ENCODE measurements at places on chromosomes 5 and 9. TPM values are rescaled to one million over a fixed set of nuclear protein-coding genes. Genes with fewer than 3 reads are reported as not detected.

DNA sequence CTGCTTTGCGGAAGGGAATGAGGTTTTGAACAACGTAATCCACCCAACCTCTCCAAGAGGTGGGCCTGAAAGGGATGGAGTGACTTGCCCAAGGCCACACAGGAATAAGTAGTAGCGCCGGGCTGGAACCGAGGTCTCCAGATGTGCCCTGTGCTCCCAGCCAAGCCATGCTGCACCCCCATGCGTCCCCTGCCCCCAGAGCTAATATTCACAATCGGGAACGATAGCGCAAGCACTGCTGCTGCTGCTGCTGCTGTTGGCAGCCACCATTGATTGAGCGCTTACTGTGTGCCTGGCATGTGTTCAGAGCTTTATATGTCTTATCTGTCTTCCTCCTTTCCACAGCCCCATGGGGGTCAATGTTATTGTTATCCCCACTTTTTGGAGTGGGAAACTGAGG, 43.9 kb downstream of the AMBP start:
- no peak for DNase-seq

DNA sequence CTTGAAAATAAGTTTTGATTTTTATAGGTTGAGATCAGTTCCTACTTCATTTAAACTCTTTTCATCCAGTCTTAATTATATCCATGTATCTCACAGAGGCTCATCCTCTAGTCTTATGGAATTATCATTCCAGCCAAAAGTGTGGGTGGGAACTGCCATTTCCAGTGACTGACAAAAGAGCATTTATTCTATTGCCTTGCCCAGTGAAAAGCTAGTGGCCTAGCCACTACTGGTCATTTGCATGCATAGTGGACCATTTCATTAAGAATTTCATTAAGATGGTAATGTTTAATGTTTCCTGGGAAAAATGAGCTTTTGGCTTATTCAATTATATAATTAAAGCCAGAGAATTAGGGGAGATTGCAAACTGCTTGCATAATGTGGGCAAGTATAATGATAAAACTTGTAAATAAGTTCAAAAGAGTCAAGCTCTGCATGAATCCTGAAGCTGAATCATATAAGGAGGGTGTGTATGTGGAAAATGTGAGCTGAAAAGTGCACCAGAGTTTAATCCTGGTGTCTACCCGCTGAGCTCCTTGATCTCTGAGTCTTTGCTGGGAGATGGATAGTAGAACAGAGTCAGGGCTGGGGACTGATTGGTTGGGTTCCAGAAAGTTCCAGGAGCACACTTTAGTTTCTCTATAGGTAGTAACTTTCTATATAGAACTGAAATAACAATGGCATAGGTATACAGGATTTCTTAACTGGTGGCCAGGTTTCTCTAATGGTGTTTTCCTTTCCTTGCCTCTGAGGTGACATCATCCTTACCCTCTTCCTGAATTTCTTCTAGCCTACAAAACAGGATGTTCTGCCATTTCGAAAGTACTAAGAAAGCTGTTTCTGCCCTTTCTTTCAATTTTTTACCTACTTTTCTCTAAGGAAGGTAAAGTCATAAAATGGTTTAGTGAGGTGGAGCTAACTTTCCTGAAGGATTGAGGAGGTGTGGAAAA, 78.5 kb downstream of the KIF4B start:
- DNase-seq: no peak

Gene KIF20A
- 0.40 TPM for total RNA-seq

DNA sequence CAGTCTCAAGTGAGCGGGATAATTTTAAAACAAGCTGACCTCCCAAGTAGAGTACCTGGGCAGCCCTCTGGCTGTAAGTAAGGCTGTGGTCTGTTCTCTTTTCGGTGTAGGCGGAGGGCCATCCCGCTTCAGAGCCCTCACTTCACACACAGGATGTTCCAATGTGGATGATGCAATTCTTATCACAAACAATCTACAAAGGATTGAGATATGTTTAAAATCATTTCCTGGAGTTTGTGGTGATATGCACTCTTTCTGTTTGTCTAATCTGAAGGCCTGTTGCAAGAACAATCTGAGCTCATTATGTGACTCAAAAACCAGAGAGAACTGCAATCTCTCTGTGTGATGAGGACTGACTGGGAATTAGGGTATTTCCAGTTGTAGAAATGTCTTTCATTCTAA, 42.5 kb downstream of the ITGA2 start:
- no peak for DNase-seq

Gene GGTA1
- not detected for total RNA-seq

DNA sequence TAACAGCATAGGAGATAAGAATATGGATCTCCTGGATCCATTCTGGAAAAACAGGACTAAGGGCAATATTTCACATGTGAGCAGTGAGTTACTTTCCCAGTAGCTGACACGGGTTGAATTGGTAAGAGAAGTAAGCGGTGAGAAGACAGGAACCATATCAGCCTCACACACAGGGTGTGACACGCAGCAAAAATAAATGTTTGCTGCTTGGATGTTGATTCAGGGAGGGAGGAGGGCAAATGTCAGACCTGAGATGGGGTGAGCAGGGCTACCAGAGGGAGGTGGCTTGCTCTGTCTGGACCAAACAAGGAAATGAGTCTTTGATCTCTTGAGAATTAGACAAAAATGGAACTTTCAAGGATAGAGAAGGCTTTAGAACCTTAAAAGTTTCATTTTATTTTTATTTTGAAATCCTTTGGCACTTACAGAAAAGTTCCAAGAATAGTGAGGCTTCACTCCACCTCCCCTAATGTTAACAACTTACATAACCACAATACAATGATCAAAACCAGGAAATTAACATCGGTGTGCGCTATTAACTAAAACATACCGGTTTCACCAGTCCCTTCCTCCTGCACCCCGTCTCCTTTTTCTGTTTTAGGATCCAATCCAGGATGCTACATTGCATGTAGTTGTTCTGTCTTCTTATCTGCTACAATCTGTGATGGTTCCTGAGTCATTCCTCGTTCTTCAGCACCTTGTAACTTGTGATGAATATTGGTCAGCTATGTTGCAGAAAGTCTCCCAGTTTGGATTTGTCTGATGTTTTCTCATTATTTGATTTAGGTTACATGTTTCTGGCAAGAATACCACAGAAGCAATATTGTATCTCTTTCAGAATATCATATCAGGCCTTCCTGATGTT, 20.5 kb upstream of the ARHGEF28 start:
- DNase-seq: no peak

DNA sequence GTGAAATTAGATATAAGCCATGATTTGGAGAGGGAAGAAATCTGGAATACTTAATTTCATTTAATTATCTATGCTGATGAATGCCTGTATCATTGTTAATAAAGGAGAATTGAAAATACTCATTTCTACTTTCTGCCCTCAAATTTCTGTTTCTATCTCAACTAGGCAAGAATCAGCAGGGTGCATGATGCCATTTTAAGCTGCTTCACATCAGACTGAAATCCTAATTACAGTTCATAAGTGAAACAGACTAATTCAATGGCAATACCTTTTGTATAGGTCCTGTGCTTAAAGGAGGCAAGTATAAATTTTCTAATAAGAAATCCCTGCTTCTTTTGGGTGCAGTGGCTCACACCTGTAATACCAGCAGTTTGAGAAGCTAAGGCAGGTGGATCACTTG, 22.3 kb upstream of the TAL2 start:
- DNase-seq: no peak

DNA sequence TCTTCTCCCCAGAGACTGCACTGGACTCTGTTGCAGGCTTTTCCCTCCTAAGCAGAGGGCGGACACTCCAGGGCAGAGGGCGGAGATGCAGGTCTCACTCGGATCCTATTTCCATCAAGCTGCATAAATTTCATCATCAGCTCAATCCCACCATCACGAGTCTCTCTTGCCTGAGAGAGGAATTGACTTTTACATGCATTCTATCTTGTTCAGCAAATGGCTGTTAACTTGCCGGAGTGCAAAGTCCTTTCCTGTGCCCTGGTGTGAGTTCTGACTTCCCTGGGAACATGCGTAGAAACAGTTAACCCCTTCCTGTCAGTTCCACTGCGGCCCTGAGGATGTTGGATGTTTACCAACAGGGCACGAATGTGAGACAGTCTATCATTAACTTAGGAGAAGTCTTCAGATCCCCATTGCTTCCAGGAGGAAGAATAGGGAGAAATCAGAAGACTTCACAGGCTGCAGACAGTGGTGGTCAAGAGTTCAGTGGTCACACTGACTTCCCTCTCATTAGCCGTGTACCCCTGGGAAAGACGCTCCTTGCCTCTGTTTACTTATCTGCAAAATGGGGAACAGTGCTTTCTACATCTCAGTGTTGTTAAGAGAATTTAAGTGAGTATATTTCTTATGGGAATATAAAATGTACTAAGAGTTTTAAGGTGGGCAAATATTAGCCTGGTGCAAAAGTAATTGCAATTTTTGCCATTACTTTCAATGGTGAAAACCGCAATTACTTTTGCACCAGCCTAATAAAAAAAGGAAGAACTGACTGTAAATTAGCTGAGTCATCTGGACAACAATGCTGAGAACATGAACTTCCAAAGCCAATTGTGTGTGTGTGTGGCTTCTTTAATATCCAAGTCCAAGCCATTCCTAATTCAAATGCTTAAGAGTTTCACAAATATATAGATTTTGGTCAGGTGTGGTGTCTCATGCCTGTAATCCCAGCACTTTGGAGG, 248.0 kb downstream of the DRD1 start:
- DNase-seq: no peak

DNA sequence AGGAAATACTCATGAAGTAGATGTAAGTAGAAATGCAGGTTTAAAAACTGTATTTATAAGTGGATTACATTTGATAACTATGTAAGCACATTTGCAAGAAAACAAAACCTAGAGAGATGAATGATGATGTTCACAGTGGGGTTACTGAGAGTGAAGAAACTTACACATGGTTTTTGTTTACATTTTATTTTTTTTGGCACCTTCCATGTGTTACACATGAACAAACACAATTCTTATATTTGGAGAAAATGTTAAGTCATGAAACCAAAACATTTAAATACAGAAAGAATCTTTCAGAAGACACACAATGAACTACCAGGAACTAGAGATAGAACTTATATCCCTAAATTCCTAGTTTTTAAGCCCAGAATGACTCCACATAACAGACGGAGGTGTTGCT, 51.5 kb upstream of the SPATA31E1 start:
- no peak for DNase-seq

Gene TEX48
- not detected for total RNA-seq

Gene PTGER4
- total RNA-seq: 66.3 TPM

DNA sequence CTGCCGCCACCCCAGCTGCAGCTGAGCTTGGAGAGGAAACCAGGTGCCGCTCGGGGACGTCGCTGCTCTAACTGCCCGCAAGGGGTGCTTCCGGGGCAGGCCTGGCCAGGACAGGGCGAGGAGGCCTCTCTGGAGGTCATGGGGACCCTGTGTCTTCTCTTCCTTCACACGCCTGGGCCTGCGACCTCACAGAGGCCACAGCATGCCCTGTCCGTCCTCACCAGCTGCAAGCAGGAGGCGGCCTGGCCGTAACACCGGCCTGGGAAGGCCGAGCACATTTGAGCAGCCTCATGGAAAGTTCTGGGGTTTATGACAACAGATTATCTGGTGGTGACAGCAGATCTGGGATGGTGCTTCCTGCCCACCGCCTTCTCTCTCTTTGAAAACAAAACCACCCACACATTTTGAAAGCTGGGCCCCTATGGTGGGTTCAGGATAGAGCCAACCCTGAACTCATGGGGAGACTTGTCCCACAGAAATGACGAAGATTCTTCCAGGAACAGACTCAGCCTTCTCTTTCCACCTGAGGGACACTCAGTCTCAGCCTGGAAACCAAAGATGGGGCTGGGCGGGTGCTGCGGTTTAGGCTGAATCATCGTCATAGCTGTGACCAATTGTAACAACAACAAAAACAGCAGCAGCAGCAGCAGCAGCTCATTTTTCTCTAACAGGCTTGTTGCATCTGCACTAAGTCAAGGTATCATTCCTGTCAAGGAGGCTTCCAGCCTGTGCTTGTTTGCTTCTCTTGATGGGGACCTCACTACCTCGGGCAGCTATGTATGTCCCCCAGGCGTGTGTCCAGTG, 99.6 kb upstream of the RAPGEF1 start:
- no peak for DNase-seq

DNA sequence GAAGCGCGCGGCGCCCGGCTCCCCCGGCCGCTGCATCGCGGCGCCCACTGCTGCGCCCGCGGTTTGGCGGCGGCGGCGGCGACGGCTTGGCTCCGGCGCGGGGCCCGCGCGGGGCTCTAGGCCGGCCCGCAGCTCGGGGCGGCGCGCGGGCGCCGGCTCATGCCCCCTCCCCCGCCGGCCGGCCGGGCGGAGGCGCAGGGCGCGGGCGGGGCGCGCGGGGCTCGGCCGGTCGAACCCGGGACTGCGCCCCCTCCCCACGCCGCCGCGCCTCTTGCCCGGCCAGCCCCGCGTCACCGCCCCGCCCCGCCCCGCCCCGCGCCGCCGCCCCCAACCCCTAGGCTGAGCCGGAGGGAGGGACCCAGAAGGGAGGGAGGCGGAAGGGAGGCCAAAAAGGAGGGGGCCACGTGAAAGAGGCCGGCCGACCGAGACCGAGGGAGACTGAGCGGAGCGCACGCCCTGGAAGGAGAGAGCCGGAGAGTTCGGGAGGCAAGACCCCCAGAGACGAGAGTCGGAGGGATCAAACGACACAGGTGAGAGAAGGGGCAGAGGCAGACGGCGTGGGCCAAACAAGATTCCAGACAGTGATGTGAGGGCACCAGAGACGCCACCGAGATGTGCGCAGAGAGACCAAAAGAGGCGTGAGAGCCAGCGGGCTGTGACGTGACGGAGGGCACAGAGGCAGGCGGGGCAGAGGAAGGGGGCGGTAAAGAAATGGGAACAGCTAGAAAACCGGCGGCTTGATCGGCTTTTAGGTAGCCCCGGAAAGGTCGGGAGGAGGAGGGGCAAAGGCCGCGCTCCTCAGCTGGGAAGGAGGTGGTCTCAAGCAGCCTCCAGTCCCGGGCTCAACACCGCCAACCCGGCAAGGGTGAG, at the start of gene BARX1:
Gene BARX1, minus strand, starts transcription at position 245 of the 870 bp plus-strand sequence. Its CDS starts 209 bp downstream, at position 36.
- DNase-seq: no peak

Gene KCNV2
- total RNA-seq: not detected

DNA sequence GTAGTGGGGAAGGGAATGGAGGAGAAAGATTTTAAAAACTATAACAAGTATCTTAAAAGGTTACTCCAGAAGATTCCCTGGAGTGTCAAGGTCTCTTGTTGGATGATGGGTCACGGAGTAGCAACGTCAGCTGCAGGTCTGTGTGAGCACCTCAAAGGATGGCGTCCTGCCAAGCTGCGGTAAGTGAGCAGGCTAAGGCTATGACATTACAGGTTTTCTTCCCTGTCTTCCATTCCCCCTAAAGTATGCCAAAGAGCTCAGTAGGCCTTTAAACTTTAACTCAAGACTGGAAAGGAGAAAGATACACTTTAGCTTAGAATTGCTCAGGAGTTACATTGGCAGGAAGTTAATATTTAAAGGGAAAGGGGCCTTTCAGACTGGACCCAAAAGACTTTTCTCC, 17.5 kb downstream of the SPOCK1 start:
- no peak for DNase-seq

Gene COL5A1
- not detected for total RNA-seq

GRCh38 chr5:158852622-158853021, 247.1 kb downstream of the EBF1 start:
- no peak for DNase-seq

- no peak for DNase-seq
These were observed 49.0 kb upstream of the DHFR start for GRCh38 chr5:80703747-80704146.
